ENCODE measurements at places on chromosomes 12 and 14.

- no peak for DNase-seq
These were observed 41.4 kb upstream of the FGF6 start for GRCh38 chr12:4486980-4487379.

DNA sequence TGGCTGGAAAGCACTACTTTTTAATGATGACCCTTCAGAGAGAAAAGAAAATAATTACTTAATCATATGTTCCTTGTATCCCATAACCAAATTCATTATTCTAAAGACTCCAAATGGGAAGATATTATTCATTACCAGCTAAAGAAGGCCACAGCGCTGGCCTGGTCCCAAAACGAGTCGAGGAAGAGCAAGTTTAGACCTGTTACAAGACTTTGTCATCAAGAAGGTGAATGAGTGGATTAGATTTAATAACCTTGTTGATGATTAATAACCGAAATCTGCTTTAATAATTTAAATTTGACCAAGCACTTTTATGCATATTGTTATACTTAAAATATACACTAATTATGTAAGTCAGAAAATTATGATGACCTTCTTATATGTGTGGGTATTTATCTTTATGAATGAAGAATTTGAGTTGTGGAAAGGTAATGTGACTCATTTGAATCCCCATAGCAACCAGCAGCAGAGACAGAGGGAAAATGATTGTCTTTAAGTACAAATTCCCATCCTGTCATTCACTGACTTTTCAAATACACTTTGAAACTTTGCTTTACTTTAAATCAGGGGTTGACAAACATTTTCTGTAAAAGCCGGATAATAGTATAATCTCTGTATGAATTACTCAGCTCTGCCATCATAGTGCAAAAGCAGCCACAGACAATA lies 200.3 kb upstream of the NPAS3 start:
- no peak for DNase-seq

DNA sequence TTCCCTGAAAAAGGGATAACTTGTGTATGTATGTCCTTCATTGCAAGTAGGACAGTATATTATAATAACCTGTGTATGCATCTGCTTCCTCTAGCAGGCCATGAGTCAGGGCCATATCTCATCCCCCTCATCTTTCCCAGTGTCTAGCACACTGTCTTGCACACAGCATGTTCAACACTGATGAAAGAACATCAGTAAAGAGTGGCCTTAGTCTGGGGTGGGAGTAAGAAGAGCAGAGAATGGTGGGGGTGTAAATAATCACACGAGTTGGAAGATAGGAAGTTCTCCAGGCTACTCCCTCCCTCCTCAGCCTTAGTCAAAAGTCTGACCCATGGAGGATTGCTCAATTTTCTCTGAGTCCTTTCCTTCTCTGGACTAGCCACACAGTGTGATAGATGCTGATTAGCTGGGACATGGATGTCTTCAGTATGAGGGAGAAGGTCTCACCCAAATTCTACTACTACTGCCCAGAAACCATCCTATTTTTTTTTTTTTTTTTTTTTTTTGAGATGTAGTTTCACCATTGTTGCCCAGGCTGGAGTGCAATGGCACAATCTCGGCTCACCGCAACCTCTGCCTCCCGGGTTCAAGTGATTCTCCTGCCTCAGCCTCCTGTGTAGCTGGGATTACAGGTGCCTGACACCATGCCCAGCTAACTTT lies 14.6 kb upstream of the SP1 start:
- no peak for DNase-seq

DNA sequence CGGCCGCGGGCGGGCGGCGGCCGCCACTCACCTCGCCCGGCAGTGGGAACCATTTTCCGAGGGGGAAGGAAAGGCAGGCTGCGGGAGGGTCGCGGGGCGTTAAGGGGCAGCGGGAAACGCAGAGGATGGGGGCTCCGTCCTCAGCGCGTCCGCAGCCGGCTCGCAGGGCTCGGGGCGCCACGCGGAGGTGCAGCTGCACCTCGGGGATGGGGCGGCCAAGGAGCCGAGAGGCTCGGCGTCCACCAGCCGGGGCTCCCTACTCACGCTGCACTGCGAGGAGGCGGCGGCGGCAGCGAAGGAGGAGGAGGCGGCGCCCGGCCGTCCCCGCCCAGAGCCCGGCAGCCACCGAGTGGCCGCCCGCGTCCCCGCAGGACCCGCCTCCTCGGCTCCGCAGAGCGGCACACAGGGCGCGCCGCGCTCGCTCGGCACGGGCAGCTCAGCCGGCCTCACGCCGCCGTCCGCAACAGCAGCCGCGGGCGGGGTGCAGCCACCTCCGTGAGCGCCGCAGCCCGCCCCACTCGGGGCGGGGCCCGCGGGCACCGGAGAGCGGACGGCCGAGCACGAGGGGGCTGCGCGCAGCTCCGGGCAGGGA lies at the start of gene ATP2B1:
Gene ATP2B1, minus strand, starts transcription at position 274 of the 592 bp plus-strand sequence. CDS start 52,952 bp downstream, outside the sequence.
- peak; percentile 72 for DNase-seq

- DNase-seq, result no peak
These were observed 1245.6 kb upstream of the SEL1L start for GRCh38 chr14:82779301-82779700.

GRCh38 chr12:7905071-7905470 lies 30.9 kb downstream of the SLC2A3 start:
- no peak for DNase-seq

GRCh38 chr12:121223292-121224285 lies 13.7 kb downstream of the P2RX4 start:
- peak; percentile 69 for DNase-seq

GRCh38 chr12:30438601-30439041 lies 257.0 kb downstream of the IPO8 start:
- DNase-seq, result no peak

GRCh38 chr14:100586403-100587085 lies 673 bp downstream of the BEGAIN start:
- DNase-seq, result no peak

- DNase-seq, result no peak
These were observed 1354.8 kb downstream of the LRFN5 start for GRCh38 chr14:42961509-42961908.

- no peak for DNase-seq
These were observed 228.5 kb downstream of the FOXN3 start for GRCh38 chr14:89188492-89188891.

- no peak for DNase-seq
These were observed 29.9 kb downstream of the PXN start for GRCh38 chr12:120235369-120236323.

- DNase-seq, result no peak
These were observed 31.3 kb upstream of the CMAS start for GRCh38 chr12:22014783-22015144.

DNA sequence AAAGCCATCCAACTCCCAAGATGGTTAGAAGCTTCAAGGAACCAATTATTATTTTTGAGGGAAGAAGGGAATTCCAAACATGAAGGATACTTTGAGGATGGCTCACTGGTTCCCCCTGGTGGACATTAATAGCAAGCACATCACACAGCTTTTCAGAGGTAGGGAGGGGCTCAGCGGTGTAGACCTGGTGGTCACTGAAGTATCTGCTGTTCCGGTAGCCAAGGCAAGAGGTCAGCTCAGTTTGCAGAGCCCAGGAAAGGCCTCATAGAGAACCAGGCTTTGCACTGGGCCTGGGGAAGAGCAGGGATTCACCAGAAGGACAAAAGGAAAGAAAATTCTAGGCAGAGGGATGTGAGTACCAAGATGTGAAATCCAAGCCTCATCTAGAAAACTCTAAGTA lies 118.7 kb downstream of the KSR2 start:
- DNase-seq, result no peak

DNA sequence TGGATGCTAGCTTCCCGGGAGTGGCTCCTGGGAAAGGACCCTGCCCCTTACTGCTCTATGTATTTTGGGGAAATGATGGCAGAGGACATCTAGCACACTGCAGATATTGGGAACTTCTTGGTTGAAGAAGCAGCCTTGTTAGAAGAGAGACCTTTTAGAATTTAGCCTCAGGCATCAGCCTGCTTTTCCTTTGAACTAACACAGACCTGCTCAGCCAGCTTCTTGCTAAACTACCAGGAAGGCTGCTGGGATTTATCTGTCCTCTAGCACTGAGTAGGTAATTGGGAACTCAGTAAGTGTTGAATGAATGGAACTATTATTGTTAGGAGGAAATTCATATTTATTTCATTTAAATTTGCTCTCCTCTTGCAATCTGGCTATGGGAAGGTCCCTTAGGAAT lies 77.3 kb downstream of the DRAM1 start:
- no peak for DNase-seq

- DNase-seq, result no peak
These were observed 1493.6 kb downstream of the AACS start for GRCh38 chr12:126558810-126559209.

GRCh38 chr14:95088665-95089064 lies 68.7 kb downstream of the DICER1 start:
- no peak for DNase-seq

DNA sequence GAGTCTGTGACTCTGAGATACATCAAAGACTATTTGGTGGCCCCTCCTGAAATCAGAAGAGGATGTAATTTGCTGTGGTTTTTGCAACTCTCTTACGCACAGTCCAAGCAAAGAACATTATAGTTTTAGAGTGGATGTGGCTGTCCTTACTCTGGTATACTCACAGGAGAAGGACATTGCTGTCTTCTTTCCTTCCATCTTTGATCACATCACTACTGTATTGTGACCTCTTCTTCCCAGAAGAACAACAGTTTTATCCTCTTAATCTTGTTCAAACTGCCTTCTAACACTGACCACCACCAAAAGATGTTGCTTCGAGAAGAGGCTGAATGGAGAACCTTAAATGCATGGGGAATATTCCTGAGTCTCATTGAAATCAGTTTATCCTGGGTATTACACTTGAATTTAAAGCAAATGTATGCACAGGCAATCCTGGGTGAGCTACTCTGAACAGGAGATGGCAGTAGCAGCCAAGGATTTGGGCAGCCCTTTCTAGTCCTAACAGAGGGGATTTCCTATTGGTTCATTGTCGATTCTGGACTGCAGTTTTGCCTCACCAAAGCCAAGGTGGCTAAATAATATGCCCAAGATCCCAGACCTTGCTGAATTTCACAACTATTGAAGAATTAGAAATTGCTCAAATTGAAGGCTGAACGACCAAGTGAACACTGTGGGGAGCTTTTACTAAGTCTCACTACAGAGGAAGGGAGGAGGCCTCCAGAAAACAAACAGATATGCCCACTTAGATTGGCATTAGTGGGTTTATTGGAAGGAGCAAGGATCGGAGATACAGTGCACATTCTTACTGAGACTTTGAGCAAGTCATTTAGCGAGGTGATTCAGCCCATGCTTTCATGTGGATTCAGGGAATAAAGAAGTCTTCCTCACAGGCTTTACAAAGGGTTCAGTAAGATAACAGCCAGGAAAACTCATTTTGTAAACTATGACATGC lies 282.8 kb downstream of the PAWR start:
- DNase-seq, result no peak

DNA sequence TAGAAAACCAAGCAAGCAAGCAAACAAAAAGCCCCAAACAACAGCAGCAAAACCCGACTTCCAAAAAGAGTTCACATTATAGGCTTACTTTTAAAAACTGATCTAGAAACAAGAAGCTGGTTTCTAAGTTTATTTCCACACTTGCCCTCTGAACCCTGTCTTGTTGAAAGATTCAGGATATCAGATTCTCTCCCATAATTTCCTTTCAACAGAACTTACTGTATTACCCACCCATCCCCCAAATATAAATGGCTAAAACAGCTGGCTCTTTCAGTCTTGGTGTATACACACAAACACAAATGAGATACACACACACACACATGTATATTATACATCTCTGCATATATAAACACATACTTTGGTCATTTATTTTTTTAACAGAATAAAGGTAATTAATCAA lies 460.9 kb downstream of the ZFP36L1 start:
- no peak for DNase-seq

DNA sequence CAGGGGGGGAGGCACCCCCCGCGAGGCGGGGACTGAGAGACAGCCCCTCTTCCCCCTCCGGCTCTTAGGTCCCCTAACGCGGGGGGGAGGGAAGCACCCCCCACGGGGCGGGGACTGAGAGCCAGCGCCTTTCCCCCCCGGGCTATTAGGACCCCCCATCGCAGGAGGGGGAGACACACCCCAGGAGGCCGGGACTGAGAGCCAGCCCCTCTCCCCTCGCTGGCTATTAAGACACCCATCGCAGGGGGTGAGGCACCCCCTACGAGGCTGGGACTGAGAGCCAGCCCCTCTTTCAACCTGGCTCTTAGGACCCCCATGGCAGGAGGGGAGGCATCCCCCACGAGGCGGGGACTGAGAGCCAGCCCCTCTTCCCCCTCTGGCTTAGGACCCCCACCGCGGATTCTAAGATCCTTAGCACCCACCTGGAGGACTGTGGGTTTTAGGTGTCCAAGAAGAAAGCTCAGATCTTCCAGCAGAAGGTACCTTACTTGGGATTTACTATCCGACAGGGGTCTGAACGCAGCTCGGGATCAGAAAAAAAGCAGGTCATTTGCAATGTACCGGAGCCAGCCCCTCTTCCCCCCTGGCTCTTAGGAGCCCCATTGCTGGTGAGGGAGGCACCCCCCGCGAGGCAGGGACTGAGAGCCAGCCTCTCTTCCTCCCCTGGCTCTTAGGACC lies 197.8 kb upstream of the PZP start:
- no peak for DNase-seq

DNA sequence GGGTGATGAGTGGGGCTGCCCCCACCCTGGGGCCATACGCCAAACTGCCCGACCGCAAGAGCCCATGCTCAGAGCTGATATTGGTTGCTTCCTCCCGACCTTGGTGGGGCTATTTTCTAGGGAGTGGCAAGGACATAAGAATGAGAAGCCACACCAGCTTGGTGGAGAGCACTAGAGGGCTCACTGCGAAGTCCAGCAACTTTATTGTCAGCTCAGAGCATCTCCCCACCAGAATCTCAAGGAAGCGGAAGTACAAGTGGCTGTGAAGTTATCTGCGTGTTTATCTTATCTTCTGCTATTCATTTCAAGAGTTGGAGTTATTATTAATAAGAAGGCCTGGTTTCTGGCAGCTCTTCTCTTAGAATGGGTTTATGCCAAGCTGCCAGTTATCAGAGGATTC lies 4.9 kb upstream of the PLXNC1 start:
- DNase-seq, result no peak

DNA sequence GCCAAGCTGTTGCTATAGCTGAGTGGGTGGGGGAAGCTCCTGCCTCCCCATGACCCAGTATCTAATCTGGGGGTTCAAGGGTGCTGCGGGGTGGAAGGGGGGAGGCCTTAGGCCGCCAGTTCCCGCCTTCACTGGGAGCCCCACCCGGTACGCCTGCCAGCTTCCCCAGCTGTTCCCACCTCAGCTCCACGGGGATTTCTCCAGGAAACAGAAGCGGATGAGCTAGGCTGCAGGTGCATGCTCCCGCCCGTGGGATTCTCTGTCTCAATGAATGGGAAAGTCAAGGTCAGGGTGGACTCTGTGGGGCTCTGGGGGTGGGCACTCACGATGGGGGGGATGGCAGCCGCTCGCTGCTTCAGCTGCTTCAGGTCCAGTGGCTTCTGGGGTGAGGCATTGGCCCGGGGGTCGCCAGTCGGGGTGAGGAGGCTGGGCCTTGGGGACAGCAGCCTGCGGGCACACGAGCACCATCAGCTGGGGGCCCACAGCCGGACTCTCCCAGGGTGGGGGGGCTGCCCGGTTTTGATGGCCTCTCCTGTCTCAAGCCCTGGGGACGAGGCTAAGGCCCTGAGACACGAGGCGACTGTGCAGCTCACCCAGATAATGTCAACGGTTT lies 68.6 kb downstream of the RFLNA start:
- DNase-seq, result no peak

Data from CD4-positive, alpha-beta T cell (primary cell).